ENCODE measurements at places on chromosomes 1 and 21. TPM values are rescaled to one million over a fixed set of nuclear protein-coding genes. Genes with fewer than 3 reads are reported as not detected.
A peak's percentile ranks its signal among the peaks of the same experiment; 100 is the strongest.

DNA sequence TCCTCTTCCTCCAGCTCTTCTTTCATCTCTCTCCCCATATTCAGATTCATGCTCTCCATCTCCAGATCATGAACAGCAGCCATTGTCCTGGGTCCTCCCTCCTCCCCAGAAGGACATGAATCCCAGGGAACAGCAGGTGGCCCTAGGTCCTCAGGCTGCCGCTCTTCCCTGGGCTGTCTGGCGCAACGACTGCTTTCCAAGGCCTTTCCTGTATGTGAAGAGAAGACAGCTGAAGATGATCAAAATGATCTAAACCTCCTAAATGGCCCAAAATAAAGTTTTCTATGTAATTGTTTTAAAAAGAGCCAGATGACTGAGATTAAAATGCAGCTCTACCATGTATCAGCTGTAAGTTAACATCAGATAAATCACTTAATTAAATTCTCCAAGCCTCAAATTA is 22.5 kb downstream of the RHBDL2 start:
- no peak overlapping the region for H3K27ac ChIP-seq

DNA sequence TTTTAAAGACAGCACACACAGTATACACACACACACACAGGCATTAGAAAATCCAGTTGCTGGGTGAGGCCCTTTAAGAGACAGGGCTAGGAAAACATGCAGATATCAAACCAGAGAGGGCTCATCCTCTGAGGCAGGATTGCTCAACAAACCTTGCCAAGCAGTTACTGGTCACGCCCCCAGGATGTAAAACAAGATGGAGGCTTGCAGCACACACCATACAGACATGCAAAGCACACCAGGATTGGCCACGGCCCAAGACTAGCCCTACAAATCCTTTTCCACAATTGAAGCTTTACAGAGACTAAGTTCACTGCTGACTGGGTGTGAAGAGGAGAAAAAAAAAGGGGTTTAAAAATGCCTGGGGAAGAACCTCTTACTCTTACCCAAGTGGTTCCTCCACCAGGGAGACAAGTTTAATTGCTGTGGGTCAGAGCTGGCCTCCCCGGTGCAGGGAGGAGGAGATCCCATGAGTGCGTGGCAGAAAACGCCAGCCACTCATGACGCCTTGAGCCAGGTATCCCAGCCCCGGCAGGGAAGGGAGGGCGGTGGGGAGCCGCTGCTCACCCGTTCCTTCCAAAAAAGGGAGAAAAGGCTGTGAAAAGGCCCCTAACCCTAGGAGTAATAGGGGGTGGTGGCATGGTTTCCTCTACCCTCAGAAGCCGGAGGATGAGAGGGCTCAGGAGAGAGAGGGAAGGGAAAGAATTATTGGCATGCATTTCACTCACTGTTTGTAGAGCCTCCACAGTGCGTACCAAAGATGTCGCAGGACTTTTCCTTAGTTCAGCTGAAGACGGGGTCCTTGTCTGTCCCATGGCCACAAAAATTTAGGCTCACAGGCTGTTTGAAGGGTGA is 594.6 kb upstream of the ZP4 start:
- DNase-seq: no peak
- no peak overlapping the region for H3K4me3 ChIP-seq
- no peaks in the 10 kb centered on the region for H3K36me3 ChIP-seq
- H3K27me3 ChIP-seq: no peaks in the 10 kb centered on the region
- no peak overlapping the region for H3K27ac ChIP-seq

DNA sequence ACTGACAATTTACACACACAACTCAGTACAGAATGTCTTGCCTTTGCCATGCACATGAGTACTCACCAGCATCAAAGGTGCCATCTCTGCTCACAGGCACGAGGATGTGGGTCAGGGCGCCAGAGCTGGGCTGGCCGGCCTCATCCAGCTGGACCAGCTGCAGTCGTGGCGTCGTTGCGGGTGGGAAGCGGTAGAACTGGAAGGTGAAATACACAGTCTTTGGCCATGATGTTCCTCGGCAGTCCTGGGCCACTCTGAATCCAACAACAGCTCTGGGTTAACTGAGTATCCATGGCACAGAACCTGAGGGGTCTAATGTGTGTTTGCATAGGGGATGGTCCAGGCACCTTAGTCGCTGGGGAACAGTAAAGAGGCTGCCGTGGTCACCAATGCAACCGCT is 87.7 kb downstream of the NPHP4 start:
- no peak overlapping the region for H3K27ac ChIP-seq
- peak; percentile 59 for DNase-seq
- no peaks in the 10 kb centered on the region for H3K36me3 ChIP-seq
- H3K4me1 ChIP-seq: no peaks in the 10 kb centered on the region

DNA sequence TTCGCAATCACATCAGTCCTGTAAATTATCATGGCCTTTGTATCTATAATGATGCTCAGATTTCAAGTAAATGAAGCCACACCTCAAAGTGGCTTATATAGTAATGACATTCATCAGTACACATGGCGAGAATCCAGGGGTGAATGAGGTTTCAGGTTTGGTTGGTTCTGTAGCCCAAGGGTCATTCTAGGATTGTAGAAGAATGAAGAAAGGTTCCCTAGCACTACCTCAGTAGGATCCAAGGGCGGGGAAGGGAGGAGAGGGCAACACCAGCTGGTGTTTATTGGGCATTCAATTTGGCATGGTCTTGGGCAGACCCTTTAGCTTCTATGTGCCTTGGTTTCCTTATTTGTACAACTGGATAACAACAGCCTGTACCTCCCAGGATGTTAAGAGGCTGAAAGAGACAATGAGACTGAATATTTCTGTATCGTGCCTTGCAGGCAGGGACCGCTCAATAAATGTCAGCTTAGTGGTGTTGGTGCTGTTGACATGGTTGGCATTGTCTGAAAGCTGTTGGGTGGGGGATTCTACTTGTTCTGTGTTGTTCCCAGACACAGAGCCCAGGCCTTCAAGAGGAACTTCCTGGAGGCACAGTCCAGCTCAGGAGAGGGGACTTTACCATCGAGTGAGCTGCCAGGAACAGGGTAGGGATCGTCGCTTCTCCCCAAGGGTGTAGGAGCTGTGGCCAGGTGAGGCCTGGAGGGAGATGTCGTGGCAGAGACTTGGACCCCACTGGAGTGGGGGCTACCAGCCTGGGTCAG is 388.2 kb downstream of the PTPRU start:
- H3K27ac ChIP-seq: no peak overlapping the region
- H3K4me1 ChIP-seq: no peaks in the 10 kb centered on the region
- H3K36me3 ChIP-seq: no peaks in the 10 kb centered on the region
- no peak overlapping the region for H3K4me3 ChIP-seq
- DNase-seq: no peak

DNA sequence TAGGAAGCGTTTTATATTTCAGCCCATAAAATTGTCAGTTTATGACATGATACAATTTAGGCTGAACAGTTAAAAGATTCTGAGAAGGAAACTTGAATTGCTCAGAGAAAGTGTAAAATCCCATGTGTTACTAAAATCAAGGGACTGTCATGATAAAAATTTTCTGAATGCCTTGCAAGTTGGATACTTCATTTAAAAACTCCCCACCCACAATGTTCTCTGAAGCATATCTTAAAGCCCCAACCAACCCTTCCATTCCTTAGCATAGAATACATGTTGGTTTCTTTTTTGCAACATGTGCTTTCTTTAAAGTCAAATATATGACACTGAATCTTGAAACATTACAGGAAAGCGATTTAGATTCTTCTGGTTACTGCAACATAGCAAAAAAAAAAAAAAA is 97.4 kb downstream of the MRPL39 start:
- no peak overlapping the region for H3K27ac ChIP-seq
- no peak overlapping the region for H3K4me3 ChIP-seq
- H3K4me1 ChIP-seq: no peaks in the 10 kb centered on the region
- H3K27me3 ChIP-seq: no peaks in the 10 kb centered on the region
- no peaks in the 10 kb centered on the region for H3K36me3 ChIP-seq

DNA sequence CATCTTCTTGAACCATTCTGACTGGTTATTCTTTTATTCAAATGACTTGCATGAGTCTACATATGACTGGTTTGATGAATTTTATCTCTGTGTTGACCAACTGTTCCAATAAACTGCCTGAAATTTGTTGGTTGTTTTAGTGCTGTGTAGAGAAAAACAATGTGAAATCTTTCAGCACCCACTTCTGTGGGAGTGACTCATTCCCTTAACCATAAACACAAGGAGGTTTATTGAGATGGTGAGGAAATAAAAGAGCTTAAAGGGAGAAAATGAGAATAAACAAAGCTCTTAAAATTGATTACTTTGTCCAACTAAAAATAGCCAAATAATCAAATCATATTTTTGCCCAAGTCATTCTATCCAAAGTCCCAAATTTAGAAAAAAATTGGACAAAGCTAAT is 341.1 kb downstream of the TGFB2 start:
- H3K36me3 ChIP-seq: no peaks in the 10 kb centered on the region
- H3K27ac ChIP-seq: no peak overlapping the region
- H3K4me3 ChIP-seq: no peak overlapping the region
- no peak for DNase-seq
- H3K27me3 ChIP-seq: no peaks in the 10 kb centered on the region

DNA sequence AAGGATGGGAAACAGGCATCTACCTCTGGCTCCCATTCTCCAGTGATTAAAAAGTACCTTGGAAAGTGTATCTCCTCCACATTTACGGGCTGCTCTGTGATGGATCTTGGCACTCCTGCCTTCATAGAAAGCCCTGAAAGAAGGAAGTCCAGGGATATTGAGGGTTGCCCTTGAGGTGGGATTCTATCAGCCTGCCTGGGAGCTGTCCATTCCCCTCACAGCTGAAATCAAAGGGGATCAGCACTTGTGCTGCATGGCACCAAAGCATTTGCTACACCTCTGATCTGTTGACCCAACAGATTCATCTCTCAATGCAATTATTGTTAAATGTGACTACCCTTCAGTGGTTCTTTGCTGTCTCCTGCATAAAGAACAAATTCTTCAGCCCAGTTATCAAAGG is 442.0 kb upstream of the RUNX1 start:
- H3K27me3 ChIP-seq: no peaks in the 10 kb centered on the region
- no peaks in the 10 kb centered on the region for H3K4me1 ChIP-seq
- DNase-seq: no peak
- H3K27ac ChIP-seq: no peak overlapping the region
- no peaks in the 10 kb centered on the region for H3K36me3 ChIP-seq
- no peak overlapping the region for H3K4me3 ChIP-seq

DNA sequence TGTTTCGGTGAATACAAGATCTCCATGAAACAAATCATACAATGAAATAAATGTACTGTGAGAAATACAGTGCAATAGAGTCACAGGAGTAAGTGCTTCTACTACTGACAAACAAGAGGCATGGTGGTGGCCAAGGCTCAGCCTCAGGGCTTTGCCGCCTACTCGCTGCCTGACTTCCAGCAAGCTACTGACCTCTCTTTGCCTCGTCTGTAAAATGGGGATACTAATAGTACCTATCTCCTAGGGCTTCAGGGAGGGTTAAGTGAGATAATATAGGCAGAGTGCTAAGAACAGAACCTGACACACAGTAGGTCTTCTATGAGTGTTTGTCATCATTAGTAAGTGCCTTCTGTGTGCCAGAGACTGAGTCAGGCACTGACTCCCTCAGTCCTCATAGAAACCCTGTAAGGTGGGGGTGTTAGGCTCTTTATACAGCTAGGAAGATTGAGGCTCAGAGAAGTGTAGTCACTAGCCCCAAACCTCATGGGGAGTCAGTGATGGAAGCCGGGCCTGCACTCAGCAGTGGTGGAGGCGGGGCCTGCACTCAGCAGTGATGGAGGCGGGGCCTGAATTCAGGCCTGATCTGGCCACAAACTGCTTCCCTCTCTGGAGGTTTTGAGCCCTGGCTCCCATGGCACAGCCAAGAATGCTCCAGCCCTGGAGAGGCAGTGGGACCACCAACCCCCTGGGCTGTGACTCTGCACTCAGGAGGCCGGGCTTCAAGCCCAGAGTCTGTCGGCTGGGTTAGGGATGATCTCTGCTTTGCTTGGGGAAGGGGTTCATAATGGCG is 6.8 kb downstream of the BSND start:
- H3K27ac ChIP-seq: no peak overlapping the region
- DNase-seq: peak; percentile 3
- H3K4me1 ChIP-seq: no peaks in the 10 kb centered on the region
- H3K4me3 ChIP-seq: no peak overlapping the region
- no peaks in the 10 kb centered on the region for H3K36me3 ChIP-seq

DNA sequence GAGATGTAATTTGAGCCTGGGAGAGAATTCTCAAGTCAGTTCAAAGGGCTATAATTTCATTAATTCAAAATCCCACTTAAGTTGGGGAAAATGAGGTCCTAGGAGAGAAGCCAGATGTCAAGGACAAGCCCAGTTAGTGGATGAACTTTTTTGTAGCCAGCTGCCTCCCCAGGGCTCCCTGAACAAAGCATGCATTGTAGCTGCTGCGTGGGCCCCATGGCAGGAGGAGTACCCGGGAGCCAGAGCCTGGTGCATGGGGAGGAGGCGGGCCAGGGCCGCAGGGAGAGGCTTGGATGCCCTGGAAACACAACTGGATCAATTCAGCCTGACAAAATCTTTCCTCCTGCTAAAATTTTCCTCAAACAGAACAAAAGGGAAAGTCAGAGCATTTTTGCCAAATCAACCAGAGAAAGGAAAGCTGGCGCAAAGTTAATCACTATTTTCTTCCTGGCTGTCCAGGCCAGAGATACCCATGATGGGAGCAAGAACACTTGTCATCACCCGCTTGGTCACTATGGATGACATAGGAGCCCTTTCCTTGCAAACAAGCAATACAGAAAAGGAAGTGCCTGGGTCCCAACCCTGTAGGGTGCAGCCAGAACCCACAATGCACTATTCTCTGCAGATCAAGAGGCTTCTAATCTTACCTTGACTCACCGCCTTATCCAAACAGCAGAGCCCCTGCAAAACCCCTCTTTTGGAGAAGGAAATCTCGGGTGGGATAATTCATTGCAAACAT is 248.1 kb upstream of the RAB4A start:
- H3K27ac ChIP-seq: no peak overlapping the region
- no peak overlapping the region for H3K4me3 ChIP-seq
- DNase-seq: no peak

DNA sequence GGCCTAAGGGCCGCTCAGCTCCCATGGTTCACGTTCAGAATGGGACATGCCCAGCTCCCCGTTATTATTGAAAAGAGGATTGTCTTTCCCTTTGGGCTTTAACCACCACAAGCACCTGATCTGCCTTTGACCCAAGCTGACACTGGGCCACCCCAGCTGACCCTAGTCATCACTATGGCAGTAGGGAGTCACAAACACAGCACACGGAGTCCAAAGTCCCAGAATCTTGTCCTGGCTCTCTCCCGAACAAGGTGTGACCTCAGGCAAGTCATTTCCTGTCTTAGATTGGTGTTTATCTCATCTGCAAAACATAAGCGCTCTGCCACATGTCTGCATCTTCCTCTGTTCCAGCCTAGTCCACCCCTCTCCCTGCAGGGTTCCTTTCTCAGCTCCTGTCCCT is 31.5 kb downstream of the IGFN1 start:
- no peaks in the 10 kb centered on the region for H3K36me3 ChIP-seq
- no peaks in the 10 kb centered on the region for H3K27me3 ChIP-seq
- H3K4me3 ChIP-seq: no peak overlapping the region
- no peaks in the 10 kb centered on the region for H3K4me1 ChIP-seq
- no peak overlapping the region for H3K27ac ChIP-seq
- no peak for DNase-seq

Gene KRTAP11-1
- not detected for total RNA-seq

Gene TMEM240
- 7.8 TPM for total RNA-seq

Gene FAM131C
- not detected for total RNA-seq

Gene DDOST
- 123 TPM for total RNA-seq

Gene KCNK1
- total RNA-seq: 7.0 TPM

Gene WDR4
- total RNA-seq: 13.9 TPM

Gene LEPR
- 71.6 TPM for total RNA-seq

Gene RXFP4
- total RNA-seq: not detected
